ENCODE measurements at places on chromosomes 3 and 15. TPM values are rescaled to one million over a fixed set of nuclear protein-coding genes. Genes with fewer than 3 reads are reported as not detected.

The GOLGA8K gene
- total RNA-seq, result 0.39 TPM

The CACNA1D gene
- not detected for total RNA-seq

The DPPA2 gene
- not detected for total RNA-seq

The ACVR2B gene
- total RNA-seq, result 3.3 TPM

The KLHL40 gene
- total RNA-seq, result not detected

The SERINC4 gene
- not detected for total RNA-seq

The GHSR gene
- not detected for total RNA-seq

The SI gene
- not detected for total RNA-seq

The DGKG gene
- 2.2 TPM for total RNA-seq

The LYZL4 gene
- not detected for total RNA-seq

Measured in dermis microvascular lymphatic vessel endothelial cell (primary cell).